Fibroblast of the aortic adventitia (primary cell): ENCODE measurements at places on chromosomes 1 and 21. TPM values are rescaled to one million over a fixed set of nuclear protein-coding genes. Genes with fewer than 3 reads are reported as not detected.

DNA sequence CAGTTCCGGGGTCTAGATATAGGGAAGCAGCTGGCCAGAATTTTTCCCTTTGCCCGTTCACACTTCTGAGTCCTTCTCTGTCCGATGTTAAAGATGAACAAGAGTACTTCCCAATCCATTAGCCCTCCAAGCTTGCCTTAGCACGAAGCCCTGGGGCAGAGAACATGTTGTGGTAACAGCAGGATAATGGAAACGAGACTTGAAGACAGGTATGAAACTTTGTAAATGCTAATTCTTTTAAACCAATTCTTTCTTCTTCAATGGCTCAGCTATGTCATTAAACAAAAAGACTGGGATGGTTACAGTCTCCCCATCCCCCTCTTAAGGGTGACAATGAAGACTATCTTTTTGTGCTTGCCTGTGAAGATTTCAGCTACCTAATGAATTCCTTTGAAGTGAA, 218.5 kb downstream of the PLA2G4A start:
- no peak for DNase-seq

- DNase-seq: no peak
These were observed 800 bp downstream of the HIPK1 start for GRCh38 chr1:113929750-113930498.

GRCh38 chr1:159881622-159882526, 18.1 kb downstream of the CFAP45 start:
- DNase-seq: peak; percentile 94

Gene SH3BP5L
- total RNA-seq: 20.2 and 21.8 TPM in 2 replicates

- no peak for DNase-seq
These were observed 32.4 kb downstream of the AHDC1 start for GRCh38 chr1:27571439-27572018.

GRCh38 chr1:21836010-21836409, 23.9 kb downstream of the LDLRAD2 start:
- DNase-seq: no peak

Gene OR2M3
- under 0.01 TPM in 1 of 2 replicates, not detected in the other for total RNA-seq

DNA sequence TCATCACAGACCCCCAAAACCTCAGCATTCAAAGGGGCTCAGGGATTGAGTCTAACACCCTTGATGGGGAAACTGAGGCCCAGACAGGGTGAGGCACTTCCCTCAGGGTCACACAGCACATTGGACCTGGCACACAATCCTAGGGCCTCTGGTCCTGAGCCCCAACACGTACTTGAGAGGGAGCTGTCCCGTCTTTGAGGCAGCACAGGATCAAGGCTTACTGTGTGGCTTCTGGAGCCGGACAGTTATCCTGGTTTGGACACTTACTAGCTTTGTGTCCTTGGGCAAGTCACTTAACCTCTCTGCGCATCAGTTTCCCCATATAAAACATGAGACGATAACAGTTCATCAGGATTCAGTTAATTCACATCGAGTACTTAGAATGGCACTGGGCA, 26.5 kb downstream of the RUNX3 start:
- DNase-seq: no peak
